ENCODE measurements at places on chromosomes 4 and X.

DNA sequence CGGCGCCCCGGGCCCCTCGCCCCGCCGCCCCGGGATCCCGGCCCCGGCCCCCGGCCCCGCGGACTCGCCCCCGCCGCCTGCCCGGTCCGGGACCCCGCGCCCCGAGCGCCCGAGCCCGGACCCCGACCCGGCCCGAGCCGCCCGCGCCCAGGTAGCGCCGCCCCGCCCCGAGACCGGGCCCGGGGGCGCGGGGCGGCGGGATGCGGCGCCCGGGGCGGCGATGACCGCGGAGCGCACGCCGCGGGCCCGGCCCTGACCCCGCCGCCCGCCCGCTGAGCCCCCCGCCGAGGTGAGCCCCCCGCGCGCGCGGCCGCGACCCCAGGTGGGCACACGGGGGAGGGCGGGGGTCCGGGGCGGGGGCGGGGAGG, 224 bp downstream of the FGFRL1 start:
- no peak for DNase-seq

DNA sequence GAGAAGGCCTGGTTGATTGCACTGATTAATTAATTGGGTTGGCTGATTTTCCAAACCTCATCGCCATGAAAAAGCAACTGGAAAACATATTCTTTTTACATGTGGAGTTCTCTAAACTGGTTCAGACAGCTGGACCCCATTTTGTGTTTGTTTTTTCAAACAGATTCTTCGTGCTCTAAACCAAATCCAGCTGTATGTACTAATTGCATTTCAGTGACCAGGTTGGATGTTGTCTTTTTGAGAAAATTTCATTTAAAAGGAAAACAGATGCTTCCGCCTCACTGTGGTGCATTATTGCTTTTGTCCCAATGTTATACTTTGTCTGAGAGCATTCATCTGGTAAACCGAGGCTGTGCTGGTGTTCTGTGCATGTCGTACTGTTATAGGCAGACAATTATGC, 67.8 kb upstream of the LNX1 start:
- DNase-seq: no peak

- peak; percentile 48 for DNase-seq
Observed at GRCh38 chrX:7068939-7069367, 78.6 kb upstream of the STS start.

DNA sequence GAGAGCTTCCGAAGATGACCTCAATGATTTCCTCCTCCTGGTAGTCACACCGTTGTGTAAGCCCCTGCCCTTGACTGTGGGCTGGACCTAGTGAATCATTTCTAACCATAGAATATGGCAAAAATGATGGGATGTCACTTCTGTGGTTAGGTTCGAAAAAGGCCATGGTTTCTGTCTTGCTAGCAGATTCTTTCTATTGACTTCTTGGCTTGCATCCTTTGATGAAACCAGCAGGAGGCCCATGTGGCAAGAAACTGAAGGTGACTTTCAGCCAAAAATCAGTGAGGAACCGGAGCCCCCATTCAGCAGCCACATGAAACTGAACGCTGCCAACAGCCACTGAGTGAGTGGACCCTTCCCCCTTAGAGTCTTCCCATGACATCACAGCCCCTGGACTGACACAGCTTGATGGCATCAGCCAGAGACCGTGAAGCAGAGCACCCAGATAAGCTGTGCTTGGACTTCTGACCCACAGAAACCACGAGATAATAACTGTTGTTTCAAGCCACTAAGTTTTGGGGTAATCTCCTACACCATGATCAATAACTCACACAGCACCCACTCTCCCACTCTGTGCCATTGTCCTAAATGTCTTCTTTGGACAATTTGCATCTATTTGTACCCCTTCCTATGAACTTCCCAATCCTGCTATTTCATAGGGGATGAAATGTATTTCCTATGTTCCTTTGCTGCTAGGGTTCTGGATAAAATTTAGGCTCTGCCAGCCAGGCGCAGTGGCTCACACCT, 148.0 kb upstream of the STX18 start:
- no peak for DNase-seq

DNA sequence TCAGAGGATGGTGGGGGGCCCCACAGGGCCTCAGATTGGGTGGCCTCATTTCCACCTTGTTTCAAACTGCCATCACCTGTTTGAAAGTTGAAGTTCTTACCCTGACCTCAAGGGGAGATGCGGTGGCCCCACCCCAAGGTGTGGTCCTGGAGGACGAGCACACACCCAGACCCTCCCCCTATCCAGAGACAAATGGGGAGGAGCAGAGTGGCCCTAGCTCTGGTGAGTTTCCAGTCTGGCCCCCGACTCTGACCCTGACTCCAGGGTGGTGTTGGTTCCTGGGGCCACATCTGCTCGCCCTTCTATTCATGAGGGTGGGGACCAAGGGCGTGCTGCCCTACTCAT, 36.3 kb upstream of the ADRA2C start:
- no peak for DNase-seq

DNA sequence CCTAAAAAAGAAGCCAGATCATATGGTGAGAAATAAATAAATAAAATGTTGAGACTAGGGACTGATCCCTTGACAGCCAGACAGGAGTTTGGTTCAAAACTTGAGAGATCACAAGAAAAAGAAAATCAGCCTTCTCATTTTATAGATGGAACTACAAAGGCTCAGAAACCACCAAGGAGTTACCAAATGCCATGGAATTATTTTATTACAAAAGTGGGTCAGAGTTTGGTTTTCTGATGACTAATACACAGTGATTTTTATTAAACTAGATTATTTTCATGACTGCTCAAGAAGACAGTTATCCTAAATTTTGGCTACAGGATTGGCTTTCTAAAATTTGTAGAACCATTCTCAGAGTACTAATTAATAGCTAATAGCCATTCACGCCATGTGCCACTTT, 6.2 kb downstream of the CXCL1 start:
- no peak for DNase-seq

DNA sequence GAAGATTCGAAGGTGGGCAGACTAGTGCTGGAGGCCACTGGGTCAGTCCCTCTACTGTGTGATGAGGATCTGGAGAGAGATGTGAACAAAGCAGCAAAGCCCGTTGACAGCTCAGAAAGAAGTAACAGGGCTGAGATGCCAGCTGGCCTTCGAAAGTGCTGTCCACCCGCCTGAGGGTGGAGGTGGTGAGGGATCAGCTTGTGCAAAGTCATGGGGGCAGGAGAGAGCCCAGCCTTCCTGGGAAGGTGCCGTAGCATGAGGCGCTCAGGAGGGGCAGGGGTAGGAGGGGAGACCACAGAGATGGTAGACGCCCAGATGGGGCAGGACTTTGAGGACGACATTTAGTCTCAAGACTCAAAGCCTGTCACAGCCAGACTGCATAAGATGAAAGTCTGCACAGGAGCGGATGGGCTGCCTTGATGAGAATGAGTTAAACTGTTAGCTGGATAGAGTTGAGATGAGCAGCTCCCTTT, 19.7 kb downstream of the TBC1D14 start:
- no peak for DNase-seq

DNA sequence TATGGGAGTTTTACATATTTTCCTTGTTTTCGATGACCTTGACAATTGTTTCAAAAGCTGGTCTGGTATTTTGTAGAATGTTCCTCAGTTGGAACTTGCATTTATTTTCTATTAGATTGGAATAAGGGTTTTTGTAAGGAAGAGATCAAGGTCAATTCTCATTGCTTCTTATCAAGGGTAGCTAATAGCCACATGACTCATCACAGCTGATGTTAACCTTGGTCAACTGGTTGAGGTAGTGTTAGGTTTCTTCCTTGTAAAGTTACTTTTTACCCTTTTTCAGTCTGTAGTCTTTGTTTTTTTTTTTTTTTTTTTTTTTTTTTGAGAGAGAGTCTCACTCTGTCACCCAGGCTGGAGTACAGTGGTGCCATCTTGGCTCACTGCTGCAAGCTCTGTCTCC, 257.2 kb downstream of the SNCA start:
- DNase-seq: no peak

DNA sequence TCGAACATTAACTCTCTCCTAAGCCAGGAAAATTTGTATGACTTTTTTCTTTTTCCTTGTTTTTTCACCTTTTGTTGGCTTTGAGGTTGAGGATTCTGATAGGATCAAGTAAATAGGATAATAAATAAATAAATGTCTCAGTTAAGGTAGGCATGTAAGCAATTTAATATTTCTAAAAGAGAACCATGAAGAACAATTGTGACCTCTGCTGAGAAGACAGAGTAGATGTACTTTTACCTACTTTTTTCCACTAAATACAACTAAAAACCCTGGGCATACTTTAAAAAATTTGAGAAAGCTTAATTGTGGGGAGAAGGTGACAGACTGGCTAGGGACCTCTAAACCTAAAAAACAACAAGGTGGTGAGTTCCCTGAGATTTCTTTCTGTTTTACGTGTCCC, 31.6 kb upstream of the CLNK start:
- DNase-seq: no peak

DNA sequence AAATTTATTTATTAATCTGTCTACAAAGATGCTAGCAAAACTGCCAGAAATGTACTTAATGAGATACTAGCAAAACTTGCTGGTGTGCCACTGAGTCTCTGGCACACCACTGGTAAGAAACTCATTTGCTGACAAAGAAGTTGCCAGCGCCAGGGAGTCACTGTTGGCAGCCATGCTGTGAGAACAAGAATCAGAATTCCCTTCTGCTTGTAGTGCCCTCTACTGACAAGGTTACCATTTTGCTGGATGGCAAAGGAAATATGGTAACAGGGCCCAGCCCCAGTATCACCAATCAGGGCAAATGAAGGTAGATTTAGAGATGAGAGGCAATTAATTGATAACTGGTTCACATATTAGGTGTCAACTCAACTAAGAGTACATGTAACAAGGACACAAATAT, 750.1 kb upstream of the ADGRL3 start:
- no peak for DNase-seq

- no peak for DNase-seq
Observed at GRCh38 chrX:18174971-18175370, 45.7 kb downstream of the BEND2 start.

GRCh38 chr4:712916-713632, 7.4 kb downstream of the PCGF3 start:
- DNase-seq: no peak

DNA sequence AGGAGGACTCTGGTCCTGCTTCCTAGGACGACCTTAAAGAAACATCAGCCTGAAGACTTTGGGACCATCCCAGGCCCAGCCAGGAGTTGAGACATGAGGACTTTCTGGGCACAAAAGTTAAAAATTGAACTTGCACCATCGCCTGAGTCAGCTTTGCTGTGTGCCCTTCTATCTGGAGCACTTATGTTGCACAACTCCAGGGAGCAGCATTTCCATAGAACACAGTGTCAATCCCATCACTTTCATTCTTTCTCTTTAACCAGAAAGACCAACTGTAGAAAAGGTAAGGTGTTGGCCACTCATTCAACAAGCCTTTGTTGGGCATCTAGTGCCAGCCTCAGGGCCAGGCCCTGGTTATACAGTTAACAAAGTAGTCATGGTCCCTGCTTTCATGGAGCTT, 8.6 kb upstream of the CLDN24 start:
- DNase-seq: no peak

- DNase-seq: no peak
Observed at GRCh38 chrX:44439242-44439794, 95.8 kb upstream of the EFHC2 start.

- no peak for DNase-seq
Observed at GRCh38 chrX:38595801-38596200, 34.5 kb downstream of the TSPAN7 start.

DNA sequence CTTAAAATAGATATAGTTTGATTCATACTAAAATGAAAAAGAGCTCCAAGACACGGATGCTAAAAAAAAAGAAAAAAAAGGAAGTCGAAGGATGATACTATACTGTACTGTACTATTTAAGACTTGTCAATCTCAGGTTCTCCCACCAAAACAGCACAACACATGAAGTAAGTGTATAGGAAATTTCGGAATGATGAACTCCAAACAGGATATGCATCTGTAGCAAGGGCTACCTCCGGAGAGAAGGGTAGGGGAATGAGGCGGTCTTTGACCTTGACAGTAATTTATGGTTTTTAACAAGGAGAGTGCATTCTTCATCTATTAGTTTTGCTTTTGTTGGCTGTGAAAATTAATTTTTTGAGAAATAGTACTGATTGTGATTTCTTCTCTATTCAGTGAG, 541 bp upstream of the FIP1L1 start:
- DNase-seq: no peak

DNA sequence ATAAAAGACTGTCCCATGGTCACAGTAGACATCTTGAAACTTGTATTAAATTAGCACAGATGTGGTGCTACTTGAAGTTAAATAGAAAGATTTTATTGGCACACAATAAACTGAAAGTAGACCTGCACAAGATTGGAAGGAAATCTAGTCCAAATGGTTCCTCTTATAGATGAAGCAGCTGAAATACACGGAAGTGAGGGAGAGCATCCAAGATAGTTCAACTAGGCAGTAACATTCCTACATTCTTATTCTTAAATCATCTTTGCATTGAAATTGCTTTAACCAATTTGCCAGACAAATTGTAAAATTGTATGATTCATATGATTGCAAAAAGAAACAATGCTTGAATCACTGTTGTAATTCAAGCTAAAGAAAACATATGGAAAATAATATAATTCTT, 87.6 kb upstream of the VCX3B start:
- DNase-seq: no peak

DNA sequence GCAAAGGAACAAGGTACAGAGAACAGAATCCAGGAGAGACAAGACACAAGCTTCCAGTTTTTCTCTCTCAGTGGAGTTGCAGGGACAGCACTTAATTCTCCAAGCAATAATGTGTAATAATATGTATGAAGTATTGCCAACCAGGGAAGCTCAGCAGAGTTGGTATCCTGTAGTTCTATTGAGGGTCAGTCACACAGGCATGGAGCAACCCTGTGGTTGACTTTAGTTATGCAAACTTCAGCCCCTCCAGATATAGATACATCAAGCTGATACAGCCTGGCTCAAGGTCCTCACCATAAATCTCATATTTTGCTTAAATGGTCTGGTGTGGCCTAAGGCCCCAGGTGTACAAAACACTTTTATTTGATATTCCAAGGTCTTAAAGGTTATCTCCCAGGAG, 248.6 kb upstream of the EPHA5 start:
- no peak for DNase-seq

- DNase-seq: no peak
Observed at GRCh38 chrX:13864264-13864663, 47.4 kb upstream of the GPM6B start.

DNA sequence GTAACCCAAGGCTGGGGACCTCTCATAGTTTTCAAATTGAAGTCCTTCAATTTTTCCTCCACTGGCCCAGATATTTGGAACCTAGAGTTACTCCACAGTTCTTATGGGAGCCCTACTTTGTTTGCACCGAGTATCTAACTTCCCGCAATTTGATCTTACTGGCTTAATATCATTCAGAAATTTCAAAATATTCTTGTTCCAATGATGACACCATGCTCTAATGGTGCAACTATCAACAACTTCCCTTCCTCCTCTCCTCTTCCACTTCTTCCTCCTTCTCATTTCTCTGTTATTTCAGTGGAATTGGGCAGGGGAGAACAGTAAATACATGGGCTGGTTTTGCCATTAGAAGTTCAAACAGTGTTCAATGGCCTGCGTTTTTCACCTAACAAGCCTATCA, 20.2 kb downstream of the PDCL2 start:
- DNase-seq: no peak

All from activated naive CD4-positive, alpha-beta T cell treated with anti-CD3 and anti-CD28 coated beads, Interleukin-2, amount 10 ng/mL, durations not matched to agents 7 days and 5 days (primary cell).